ENCODE measurements at places on chromosomes 4 and X.

- H3K27me3 ChIP-seq = no peaks in the 10 kb centered on the region
- DNase-seq = no peak
- H3K4me1 ChIP-seq = no peaks in the 10 kb centered on the region
Measured at GRCh38 chr4:37964734-37965457, 4.7 kb downstream of the PTTG2 start.

DNA sequence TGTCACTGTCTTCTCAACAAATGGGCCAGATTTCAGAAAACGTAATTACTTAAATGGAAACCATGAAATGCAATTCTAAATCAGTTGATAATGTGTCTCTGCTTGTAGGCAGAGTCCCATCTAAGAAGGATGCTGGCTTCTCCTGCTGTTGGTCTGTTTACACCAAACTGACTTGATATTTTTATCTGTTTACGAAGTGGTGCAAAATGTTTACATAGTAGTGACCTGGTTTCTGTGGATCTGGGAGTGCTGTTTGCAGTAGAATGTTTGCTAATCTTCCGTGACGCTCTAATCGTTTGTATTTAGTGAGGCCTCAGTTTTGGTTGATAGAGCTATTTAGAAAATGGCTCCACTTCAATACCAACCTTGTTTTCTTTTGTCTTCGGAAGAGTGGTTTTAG, 213.5 kb downstream of the VEGFC start:
- H3K4me3 ChIP-seq = no peak overlapping the region
- no peak for DNase-seq
- no peak overlapping the region for H3K27ac ChIP-seq
- no peaks in the 10 kb centered on the region for H3K36me3 ChIP-seq
- H3K4me1 ChIP-seq = no peaks in the 10 kb centered on the region

DNA sequence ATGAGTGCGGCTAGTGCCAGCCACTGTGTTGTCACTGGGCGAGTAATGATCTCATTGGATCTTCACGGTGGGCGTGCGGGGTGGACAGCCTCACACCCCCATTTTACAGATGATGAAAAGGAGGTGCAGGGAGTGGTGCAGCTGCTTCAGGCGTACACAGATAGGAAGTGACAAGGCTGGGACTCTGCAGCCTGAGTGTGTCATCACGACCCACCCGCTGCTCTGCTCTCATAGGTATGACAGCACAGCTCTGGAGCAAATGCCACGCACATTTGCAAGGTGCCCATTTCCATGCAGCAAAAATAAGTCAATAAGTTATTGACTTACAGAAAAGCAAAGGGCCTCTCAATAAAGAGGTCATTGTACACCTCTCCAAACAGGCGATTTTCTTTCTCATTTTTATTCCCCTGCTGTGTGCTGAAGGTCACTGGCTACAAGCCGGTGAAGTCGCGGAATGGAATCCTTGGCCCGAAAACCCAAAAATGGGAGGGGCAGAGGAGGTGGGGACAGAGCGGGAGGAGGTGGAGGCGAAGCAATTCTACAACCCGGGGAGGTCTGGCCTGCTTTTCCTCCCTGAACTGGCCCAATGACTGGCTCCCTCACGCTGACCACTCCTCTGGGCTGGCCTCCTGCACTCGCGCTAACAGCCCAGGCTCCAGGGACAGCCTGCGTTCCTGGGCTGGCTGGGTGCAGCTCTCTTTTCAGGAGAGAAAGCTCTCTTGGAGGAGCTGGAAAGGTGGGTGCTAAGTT, at the start of gene SOD3:
Gene SOD3 (plus strand): TSS at position 658 of the 750 bp plus-strand sequence. CDS start 3,949 bp downstream, outside the sequence.
- no peak for DNase-seq
- H3K36me3 ChIP-seq = no peaks in the 10 kb centered on the region
- peak within 1 kb of the TSS; percentile 17 for H3K27ac ChIP-seq
- peak within 1 kb of the TSS; percentile 75 for H3K4me3 ChIP-seq
- peaks cover 47% of the 10 kb centered on the region for H3K27me3 ChIP-seq

GRCh38 chrX:68978655-68979054, 149.8 kb downstream of the EFNB1 start:
- H3K27me3 ChIP-seq = no peaks in the 10 kb centered on the region
- no peak overlapping the region for H3K27ac ChIP-seq
- no peak for DNase-seq
- H3K4me3 ChIP-seq = no peak overlapping the region

DNA sequence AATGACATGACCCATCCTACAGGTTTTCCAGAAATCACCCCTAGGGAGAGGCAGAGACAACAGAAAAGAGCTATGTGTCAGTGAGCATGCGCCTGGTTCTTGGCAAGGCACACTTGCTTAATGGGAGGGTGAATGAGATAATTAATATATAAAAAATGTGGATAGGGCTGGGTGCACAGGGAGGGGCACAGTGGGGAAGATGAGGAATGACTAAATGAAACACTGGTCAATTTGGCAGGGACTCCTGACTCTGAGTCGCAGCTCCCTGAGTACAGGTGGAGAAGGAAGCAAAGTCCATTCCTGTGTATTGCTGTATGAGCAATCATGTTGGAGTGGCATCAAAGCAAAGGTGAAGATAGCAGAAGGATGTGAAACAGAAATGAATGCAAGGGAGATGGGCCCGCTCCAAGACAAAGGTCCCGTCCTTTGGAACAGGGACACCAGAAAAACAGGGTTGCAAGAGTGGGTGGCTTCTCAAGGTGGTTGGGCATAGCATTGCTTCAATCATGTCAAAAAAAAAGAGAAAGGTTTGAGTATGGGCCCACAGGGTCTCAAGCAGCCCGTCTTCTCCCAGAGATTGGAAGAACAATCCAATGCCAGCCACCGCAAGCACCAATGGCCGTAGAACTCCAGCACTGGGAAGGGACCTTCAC, 278.4 kb upstream of the AGTR2 start:
- no peaks in the 10 kb centered on the region for H3K4me1 ChIP-seq
- H3K27ac ChIP-seq = no peak overlapping the region
- no peak overlapping the region for H3K4me3 ChIP-seq
- H3K27me3 ChIP-seq = no peaks in the 10 kb centered on the region

DNA sequence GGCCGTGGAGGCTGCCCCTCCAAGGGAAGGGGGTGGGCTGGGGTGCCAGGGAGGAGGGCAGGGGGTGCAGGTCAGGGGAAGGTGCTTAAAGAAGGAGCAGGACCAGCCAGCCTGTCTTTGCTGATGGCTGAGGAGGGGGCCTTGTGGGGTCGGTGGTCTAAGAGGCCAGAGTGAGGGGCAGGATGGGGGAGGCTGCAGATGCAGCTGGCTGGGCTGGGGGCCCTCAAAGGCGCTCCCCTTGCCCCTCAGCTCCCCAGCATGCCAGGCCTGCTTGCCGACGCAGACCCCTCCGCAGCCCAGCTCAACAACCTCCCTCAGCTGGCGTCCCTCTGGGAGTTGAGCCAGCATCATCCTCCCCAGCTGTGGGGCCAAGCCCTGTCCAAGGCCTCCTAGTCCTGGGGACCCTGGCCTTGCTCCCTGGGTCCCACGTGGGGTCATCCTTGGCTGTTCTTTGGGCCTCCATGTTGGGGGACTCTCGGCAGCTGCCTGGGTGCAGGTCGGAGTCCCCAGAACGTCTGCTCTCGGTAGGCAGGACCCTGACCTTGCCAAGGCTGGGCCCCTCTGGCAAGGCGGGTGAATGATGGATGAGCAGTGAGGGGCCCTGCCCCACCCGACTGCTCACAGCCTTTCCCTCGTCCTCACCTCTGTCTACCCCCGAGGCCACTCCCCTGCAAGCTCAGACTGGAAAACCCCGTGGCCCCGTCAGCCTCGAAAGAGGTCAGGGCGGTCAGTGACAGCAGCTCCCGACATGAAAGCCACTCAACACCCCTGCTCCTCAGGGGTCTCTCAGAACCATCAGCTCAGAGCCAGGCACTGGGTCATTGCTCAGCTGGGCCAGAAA, 119.4 kb downstream of the FAM53A start:
- no peaks in the 10 kb centered on the region for H3K36me3 ChIP-seq
- no peak overlapping the region for H3K4me3 ChIP-seq
- H3K4me1 ChIP-seq = peaks cover 4% of the 10 kb centered on the region
- no peak for DNase-seq
- no peak overlapping the region for H3K27ac ChIP-seq
- H3K27me3 ChIP-seq = peaks cover 26% of the 10 kb centered on the region

DNA sequence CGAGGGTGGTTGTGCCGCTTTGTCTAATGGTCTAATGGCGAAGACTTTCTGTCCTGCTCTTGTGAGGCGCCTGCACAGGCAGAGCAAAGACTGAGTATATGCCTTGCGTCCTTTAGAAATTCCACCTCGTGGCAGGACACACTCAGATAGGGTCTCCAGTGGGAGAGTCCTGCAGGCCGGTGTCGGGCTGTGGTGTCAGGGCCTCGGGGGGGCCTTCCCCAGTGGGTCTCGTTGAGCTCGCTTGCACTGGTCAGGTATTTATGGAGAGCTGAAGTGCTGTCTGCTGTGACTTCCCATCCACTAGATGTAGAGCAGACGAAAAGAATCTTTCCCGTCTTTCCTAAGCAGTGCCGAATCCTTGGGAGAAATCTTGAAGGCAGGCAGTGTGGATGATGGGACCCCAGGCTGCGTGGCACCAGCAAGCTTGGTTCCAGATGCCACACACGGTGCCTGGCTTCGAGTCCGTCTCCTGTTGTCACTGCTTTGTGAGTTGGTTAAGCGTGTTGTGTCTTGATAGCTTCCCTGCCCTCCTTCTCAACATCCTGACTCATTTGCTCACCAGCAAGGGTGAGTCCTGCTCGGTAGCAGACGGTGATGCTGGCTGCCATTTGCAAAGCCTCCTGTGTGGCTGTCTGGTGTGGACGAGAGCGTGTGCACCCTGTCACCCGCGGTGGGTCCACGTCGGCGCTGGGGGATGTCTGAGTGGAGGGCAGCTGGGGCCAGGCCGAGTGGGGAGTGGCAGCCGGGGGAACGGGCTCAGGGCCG, 20.5 kb downstream of the MAEA start:
- H3K27ac ChIP-seq = peak overlapping the region; percentile 43
- peaks cover 23% of the 10 kb centered on the region for H3K36me3 ChIP-seq
- H3K27me3 ChIP-seq = no peaks in the 10 kb centered on the region

DNA sequence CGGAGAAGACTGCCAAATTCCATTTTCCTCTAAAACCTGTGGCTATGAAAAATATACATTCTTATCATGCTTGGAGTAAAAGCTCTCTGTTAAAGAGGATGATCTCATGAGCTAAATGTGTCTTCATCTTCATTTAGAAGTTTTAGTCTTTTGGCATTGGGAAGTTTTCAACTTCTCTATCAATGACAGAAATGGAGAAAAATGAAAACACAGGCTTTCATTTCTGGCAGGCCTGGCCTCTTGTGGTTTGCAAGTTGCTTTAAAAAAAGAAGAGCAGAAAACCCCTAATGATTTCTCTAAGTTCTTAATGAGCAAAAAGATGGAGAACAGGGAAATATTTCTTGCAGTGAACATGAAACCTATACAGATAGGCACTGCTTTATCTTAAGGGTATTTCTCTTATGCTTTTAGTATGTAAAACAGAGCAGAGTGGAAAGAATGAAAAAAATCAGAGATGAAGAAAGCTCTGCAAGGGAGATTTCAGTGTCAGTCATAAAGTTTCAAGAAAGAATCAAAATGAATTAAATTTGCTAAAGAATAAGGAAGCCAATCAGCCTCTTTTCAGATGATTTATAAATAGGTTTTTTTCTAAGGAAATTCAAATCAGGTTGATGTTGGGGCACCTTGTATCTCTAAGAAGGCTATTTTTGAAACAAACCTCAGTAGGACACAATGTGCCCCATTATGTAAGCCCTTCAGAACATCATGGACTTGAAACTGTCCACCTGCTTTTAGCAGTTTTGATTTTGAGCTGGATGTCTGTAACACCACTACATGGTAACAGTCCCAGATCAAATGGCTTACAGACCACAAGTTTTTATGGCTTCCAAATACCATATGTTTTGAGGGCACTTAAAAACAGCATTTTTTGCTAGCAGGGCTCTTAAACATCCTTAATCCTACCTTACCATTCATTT, 225.0 kb downstream of the GRIA3 start:
- H3K36me3 ChIP-seq = no peaks in the 10 kb centered on the region
- H3K27ac ChIP-seq = no peak overlapping the region
- H3K27me3 ChIP-seq = no peaks in the 10 kb centered on the region
- no peaks in the 10 kb centered on the region for H3K4me1 ChIP-seq
- no peak for DNase-seq
- no peak overlapping the region for H3K4me3 ChIP-seq

- no peak overlapping the region for H3K27ac ChIP-seq
- H3K27me3 ChIP-seq = no peaks in the 10 kb centered on the region
- no peaks in the 10 kb centered on the region for H3K4me1 ChIP-seq
Measured at GRCh38 chr4:34250562-34250961, 1993.8 kb downstream of the ARAP2 start.

GRCh38 chrX:95056901-95057300, 1382.9 kb downstream of the FAM133A start:
- H3K4me1 ChIP-seq = no peaks in the 10 kb centered on the region
- H3K27me3 ChIP-seq = no peaks in the 10 kb centered on the region
- H3K4me3 ChIP-seq = no peak overlapping the region

DNA sequence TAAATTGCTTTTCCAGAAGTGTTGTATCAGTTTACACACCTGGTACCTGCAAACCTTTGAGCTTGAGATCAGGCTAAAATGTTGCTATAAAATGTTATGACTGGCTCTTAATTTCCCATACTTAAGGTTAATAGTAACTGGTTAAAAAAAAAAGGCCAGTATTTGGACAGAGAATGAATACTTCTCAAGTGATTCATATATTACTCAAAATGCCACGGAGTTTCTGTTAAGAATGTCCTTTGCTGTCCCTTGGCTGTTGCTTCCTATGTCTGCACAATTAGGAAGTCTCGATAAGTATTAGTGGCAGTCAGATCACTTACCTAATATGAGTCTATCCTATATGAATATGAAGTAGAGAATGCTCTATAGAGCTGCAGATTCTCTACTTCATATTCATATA, 232.2 kb upstream of the IGFBP7 start:
- H3K36me3 ChIP-seq = no peaks in the 10 kb centered on the region
- no peak for DNase-seq
- H3K4me3 ChIP-seq = no peak overlapping the region
- peaks cover 4% of the 10 kb centered on the region for H3K27me3 ChIP-seq
- H3K27ac ChIP-seq = no peak overlapping the region

- no peak overlapping the region for H3K27ac ChIP-seq
- no peaks in the 10 kb centered on the region for H3K27me3 ChIP-seq
- H3K4me1 ChIP-seq = no peaks in the 10 kb centered on the region
Measured at GRCh38 chrX:67523932-67524331, 19.9 kb upstream of the AR start.

All from type B pancreatic cell (in vitro differentiated cells).